Activated CD4-positive, alpha-beta T cell treated with anti-CD3 and anti-CD28 coated beads for 36 hours (primary cell): ENCODE measurements at places on chromosomes 7 and 10.
A peak's percentile ranks its signal among the peaks of the same experiment; 100 is the strongest.

GRCh38 chr7:155231941-155232340, 65.7 kb upstream of the INSIG1 start:
- DNase-seq: no peak

DNA sequence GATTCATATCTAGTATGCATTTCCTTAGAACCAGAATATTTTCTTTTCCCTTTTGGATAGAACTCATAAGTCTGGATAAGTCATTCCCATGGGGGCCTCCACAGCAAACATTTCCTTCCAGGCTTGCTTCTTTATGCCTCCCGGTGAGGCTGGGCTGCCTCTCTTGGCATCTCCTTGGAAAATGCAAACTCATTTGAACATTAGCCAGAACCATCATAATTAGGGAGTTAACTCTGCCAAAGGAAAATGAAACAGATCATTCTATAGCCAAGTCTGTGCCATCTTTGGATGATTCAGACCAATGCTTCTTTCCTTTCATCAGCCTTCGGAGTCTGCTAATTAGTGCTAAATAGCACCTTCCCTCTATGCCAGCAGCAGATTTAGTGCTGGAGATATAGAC, 81.1 kb downstream of the PLPP4 start:
- no peak for DNase-seq

DNA sequence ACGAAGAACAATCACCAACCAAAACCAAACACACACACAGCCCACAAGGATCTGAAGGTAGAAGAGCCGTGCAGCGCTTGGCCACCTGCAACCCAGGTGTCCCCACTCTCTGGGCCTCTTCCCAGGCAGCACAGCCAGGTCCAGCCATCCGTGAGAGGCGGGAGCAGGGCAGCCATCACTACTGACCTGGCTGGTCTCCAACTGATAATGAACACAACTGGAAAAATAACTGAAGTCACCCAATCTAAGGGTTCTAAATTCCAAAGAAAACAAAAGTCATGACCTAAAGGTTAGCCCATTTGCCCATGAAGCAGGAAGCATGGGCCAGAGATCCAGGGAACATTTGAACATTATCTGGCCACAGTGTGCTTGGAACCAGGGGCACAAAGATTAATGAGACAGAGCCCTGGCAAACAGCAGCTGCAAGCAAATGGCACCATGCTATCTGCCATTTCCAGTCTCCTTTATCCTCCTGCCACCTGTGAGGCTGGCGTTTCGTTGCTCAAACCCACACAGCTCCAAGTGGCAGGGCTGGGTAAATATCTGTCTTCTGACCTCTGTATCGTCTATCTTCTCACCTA, 207.9 kb downstream of the TNS3 start:
- DNase-seq: no peak

- DNase-seq: no peak
Observed at GRCh38 chr7:116169060-116169459, 41.3 kb upstream of the TES start.

- DNase-seq: no peak
Observed at GRCh38 chr10:133009218-133009950, 67.0 kb upstream of the CFAP46 start.

DNA sequence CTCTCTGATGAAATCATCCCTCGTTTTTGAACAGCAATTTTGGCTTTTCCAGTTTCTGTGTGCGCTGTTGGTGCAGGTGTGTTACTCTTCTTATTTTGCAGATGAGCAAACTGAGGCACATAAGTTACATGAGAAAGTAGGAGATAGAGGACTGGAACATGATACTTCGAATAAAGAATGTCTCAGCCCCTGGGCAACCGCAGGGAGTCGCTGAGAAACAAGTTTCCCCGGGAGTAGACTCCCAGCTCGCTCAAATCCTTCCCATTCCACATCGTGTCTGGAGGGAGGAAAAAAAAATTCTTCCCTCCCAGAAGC, 18.0 kb downstream of the MXI1 start:
- DNase-seq: no peak

GRCh38 chr7:111138193-111138569, 47.3 kb downstream of the LRRN3 start:
- peak; percentile 83 for DNase-seq

GRCh38 chr7:69149804-69150782, 448.2 kb upstream of the AUTS2 start:
- no peak for DNase-seq

DNA sequence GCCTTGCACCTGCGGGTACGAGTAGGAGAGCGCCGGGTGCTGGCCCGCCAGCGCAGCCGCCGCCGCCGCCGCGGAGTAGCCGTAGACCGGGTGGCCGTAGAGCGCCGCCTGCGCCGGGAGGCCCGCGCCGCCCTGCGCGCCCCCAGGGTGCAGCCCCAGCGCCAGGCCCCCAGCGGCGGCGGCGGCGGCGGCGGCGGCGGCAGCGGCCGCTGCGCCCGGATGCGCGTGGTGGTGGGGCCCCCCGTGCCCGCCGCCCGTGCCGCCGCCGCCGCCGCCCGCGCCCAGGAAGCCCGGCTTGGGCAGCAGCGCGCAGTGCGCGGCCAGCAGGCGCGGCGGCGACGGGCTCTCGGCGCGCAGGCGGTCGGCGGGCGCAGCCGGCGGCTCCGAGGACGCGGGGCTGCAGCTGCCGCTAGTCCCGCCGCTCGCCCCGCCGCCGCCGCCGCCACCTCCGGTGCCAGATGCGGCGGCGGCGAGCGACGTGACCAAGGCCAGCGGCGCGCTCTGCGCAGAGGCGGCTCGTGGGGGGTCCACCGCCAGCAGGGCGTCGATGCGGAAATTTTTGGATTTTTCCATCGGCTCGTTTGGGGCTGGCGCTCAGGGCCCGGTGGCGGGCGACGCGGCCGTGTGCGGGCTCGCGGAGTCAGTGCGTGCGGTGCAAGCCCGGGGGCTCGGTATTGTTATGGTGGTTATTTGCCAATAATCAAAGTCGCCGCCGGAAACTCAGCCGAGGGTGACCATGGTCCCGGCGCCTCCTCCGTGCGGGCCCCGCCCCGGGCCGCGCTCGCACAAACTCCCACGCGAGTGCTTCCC, 480 bp downstream of the MNX1 start:
- peak; percentile 19 for DNase-seq

GRCh38 chr10:132740588-132740987, 45.4 kb downstream of the NKX6-2 start:
- DNase-seq: no peak

DNA sequence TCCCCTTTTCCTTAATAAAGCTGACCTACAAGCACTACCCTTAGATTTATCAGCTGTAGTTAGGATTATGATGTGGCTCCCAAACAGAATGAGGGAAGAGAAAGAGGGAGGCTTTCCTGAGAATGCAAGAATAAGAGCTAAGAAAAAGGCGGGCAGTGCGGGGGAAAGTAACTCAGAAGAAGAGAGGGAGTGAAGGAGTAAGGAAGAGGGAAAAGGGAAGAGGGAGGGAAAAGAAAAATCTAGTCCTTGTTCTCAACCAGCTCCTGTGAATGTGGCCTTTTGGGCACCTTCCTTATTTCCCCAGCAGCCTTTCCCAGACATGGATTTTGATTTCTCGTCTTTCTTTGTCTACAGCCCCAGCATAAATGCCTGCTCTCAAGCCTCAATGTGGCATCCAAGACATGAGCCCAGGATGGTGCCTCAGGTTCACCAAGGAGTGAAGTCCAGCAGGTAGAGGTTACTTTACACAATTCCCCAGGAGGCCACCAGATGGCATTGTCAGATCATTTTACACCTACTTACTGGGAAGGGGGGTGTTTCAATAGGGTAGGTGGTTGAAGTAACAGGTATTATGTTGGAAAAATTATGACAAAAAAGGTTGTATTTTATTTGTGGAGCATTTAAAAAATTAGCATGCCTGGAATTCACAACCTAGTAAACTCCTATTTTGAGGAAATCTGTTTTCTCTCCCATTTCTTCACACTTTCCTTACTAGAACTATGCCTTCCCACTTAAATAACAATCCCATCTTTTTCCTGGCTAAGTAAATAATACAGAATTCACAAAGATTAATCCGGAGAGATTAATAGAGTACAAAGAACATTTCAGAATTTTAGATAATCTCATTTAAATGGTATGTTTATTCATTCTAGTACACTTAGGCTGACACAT, 106.5 kb downstream of the HTR7 start:
- DNase-seq: peak; percentile 62

GRCh38 chr10:132912225-132912712, 30.1 kb downstream of the CFAP46 start:
- DNase-seq: no peak

GRCh38 chr10:94155722-94156271, 162.1 kb downstream of the PLCE1 start:
- DNase-seq: no peak

- no peak for DNase-seq
Observed at GRCh38 chr10:131076356-131076755, 235.2 kb downstream of the TCERG1L start.

- no peak for DNase-seq
Observed at GRCh38 chr10:97297556-97298222, 5.3 kb upstream of the ARHGAP19 start.

DNA sequence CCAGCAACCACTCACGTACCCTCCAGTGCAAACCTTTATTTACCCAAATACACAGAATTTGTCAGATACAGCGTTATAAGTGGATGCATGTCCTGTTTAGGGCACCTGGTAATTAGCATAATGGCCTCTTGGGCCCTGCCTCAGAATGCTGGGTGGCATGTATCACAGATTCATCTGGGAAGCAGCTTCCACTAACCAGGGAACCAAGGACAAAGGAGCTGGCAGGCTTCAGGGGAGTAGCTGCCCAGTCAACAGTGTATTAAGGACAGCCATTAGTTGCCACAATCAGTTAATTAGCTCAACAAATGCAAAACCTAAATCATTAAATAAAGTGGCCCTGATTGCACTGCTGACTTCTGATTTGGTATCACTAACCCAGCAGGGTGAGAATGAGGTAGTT, 105.7 kb downstream of the RAPGEF5 start:
- no peak for DNase-seq

DNA sequence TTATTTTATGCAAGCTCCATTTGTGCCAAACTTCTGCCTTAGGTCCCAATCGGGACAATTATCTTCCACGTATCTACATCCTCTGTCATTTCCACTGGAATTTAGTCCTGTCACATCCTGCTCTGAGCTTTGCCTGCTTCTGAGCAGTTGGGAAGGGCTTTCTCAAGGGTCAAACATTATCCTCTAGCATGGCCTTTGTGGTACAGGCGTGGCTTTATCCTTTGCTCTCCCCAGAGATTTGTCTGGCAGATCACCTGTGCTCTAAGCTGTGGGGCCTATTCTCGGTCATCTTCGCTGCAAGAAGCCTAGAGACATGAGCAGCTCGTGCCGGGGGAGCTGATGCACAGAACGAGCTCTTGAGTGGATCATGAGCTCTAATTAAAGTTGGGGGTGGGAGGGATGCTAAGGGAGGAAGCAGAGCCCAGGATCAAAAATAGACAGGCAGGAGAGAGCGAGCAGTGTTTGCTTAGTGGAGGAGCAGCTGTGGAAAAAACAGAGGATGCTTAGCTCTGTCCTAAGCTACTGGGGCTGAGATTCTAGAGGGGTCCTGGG, 19.8 kb upstream of the TMEM273 start:
- DNase-seq: no peak

DNA sequence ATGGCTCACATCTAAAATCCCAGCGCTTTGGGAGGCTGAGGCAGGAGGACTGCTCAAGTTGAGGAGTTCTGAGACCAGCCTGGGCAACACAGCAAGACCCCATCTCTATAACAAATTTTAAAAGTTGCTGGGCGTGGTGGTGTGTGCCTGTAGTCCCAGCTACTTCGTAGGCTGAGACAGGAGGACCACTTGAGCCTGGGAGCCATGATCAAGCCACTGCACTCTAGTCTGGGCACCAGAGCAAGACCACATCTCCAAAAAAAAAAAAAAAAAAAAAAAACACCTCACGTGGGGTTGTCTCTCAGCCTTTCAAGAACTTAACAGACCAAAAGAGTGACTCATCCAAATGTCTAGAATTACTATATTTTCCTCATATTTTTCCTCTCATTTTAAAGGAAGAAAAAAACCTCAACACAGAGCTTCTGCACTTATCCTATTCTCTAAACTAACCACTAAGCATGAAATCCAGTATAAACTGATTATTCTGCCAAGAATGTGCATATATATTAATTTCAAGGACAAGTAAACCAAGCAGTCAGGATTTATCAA, 46.3 kb downstream of the CUL2 start:
- DNase-seq: no peak

DNA sequence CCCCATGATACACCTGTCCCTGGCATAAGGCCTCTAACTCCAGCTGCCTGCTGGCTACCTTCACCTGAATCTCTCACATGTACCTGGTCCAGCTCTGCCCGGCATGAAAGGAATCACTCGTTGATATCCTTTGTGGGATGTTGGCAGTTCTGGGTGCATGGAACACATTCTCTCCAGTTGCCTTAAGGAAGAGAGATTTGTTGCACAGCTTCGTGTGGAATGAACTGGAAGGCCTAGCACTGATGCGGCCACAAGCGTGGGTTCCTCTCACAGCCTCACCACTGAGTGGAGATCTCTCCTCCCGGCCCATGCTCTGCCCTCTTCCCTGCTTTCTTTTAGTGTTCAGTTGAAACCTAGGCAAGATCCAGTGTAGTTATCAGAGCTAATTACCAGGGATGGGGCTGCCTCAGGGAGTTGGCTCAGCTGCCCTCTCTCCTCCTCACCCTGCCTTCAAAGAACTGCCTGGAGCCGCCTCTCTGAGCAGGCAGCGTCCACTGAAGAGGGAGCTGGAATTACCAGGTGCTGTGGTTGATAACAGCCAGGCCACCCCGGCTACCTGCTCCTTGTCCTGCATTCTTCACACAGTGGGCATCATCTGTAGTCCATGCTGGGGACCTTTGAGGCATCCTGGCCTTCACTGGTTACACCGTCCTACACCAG, 194.3 kb downstream of the CCDC3 start:
- no peak for DNase-seq

GRCh38 chr10:119336599-119336998, 129.2 kb downstream of the GRK5 start:
- no peak for DNase-seq
